ENCODE measurements at places on chromosomes 12 and 14. TPM values are rescaled to one million over a fixed set of nuclear protein-coding genes. Genes with fewer than 3 reads are reported as not detected.

JAG2 gene
- 2.0 TPM for total RNA-seq

DNA sequence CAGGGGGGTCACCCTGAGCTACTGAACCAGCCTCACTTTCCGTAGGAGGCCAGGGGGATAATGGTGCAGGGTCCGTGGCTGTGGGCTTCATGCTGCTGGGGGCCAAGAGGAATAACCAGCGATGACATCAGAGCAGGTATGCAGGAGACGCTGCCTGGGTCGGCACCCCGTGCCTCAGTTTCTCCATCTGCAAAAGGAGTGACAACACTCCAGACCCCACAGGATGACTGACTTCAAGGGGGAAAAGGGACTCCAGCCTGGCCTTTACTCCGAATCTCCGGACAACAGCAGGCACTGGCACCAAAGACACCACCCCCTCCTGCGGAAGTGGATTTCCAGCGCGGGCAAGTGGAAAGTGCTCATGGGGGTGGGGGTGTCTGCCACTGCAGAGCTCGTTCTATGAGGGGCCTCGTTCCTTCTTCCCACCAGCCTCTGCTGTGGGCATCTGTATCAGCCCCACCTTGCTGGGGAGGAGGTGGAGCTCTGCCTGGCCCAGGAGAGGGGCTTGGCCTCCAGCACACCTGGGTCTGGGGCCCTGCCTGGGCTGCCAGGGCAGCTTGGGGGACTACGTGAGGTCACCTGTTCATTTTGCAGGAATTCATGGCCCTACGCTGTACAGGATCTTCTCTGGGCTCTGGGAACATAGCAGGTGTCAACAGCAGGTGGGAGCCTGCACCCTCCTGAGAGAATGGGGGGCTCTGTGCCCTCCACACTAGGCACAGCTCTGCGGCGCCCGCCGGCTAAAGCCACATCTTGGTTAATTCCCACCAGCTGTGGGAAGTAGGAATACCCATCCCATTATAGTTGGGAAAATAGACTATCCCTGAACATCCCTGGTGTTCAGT is 216.6 kb upstream of the C14orf180 start:
- no peak for DNase-seq
- H3K27me3 ChIP-seq = no peaks in the 10 kb centered on the region
- H3K4me1 ChIP-seq = no peaks in the 10 kb centered on the region

GRCh38 chr12:66239295-66239694 is 50.3 kb downstream of the IRAK3 start:
- H3K4me1 ChIP-seq = peaks cover 4% of the 10 kb centered on the region
- H3K4me3 ChIP-seq = no peak overlapping the region
- DNase-seq = no peak
- H3K27me3 ChIP-seq = peaks cover 5% of the 10 kb centered on the region

GRCh38 chr12:72540811-72541210 is 268.6 kb downstream of the TRHDE start:
- no peak for DNase-seq
- no peak overlapping the region for H3K4me3 ChIP-seq

DNA sequence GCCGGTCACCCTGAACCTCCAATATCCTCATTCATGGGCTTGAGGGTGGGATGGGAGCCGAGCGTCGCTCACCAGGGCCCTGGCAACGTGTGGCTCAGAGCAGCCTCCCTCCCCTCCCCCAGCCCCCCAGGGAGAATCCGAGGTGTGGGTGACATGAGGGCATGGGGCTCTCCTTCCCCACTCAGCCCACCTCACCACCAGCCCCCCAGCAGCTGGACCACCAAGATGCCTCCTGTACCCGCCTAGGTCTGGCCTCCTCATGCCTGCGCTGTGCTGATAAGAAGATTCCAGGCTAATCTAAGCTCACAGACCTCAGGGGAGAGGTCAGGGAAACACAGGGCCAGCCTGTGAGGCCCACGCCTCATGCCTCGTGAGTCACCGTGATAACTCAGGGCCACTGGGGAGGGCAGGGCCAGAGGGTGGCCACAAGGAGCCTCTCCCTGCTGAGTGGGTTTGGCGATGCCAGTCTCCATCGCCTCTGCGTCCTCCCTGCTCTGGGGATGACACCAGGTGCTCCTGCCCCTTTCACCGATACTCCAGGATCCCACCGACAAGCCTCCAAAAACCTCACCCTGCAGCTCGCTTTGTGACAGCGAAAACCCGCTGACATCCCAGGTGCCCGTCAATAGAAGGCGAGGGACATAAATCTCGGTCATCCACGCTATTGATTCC is 56.9 kb downstream of the TESC start:
- H3K27ac ChIP-seq = peak overlapping the region; percentile 37
- no peaks in the 10 kb centered on the region for H3K36me3 ChIP-seq
- H3K4me1 ChIP-seq = peaks cover 36% of the 10 kb centered on the region
- no peaks in the 10 kb centered on the region for H3K27me3 ChIP-seq
- H3K4me3 ChIP-seq = no peak overlapping the region
